ENCODE measurements at places on chromosomes 5 and 9.

DNA sequence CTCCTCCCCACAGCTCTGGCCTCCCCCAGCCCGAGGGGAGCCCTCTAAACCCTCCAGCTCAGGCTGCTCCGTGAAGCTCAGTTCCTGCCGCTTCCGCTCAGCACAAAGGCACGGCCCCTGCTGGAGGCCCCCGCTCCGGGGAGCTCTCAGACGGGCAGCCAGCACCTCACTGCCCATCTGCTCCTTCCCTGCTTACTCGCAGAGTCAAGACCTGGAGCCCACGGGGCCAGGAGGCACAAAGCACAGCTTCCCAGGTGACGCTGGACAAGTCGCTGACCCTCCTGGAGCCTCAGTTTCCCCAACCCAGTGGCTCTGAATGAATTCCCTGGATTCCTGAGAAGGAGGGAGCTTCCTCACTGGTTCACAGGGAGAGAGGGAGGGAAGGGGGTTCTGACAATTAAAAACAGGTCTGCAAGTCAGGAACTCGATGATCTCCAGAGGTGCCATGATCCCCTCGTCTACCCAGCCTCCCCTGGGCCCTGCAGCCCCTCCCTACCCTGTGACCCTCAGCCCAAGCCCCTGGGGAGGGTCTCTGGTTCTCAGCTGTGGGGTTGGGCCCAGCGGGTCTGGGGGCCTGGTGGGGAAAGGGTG, 36.2 kb downstream of the VAV2 start:
- no peak for DNase-seq

- no peak for DNase-seq
Measured at GRCh38 chr5:50672663-50673062, 6.2 kb downstream of the PARP8 start.

DNA sequence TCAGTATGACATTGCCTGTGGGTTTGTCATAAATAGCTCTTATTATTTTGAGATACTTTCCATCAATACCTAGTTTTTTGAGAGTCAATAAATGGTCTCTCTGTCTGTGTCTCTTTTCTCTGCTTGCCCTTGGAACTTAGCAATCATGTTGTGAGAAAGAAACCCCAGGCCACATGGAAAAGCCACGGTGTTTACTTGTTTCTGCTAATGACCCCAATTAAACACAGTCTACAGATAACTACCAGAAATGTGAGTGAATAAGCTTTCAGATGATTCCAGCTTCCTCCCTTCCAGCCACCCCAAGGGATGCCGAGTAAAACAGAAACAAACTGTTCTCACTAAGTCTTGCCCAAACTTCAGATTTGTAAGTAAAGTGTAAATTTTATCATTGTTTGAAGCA, 584.9 kb downstream of the MAT2B start:
- DNase-seq, result no peak

GRCh38 chr5:72138943-72139521, 31.8 kb downstream of the MAP1B start:
- no peak for DNase-seq

DNA sequence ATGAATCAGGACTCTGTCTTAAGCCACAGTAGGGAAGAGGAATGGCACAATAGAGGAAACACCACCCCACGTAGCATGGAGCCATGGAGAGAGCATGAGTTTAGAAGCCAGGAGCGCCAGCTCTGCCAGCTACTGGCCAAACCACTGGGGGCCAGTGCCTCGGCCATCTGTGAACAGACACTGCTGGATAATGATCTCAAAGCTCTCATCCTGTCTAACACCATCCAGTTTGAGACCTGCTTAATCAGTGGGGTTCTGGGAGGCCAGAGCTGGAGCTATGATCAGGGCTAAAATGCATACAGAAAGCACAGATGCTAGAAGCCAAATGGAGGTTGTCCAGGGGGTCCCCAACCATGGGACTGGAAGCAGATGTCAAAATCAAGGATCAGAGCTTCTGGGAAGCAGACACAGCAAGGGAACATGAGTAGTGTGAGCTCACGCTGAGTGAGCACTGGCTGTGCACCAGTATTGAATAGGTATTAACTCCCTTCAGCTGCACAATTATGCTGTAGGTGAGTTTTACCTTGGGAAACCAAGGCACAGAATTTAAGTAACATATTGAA, 92.7 kb downstream of the KCNIP1 start:
- no peak for DNase-seq

DNA sequence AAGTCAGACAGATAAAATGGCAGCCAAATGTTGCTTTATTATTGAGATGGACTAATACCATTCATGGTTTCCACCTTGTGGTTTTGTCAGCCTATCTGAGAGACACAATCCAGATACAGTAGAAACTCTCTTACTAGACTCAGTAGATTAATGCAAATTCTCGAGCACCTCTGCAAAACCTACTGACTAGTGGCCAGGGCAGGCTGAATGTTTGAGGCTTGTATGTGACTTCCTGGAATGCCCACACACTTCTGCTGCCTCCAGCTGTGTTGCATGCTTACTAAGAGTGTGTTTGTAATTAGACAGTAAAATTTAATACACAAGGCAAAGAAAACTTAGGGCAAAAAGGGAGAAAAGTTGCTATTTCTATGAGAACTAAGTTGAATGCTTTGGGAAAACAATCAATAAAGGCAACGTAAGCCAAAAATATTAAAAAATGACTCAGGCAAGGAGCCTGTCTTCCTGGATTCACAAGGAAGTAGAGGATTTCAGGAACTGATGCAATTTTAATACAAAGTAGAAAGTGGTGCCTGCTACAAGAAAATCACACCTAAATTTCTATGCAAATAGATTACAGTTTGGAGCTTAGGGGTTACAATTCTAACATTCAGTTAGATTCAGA, 30.2 kb upstream of the CCNG1 start:
- DNase-seq, result no peak
